ENCODE measurements at places on chromosomes 5 and 9.

DNA sequence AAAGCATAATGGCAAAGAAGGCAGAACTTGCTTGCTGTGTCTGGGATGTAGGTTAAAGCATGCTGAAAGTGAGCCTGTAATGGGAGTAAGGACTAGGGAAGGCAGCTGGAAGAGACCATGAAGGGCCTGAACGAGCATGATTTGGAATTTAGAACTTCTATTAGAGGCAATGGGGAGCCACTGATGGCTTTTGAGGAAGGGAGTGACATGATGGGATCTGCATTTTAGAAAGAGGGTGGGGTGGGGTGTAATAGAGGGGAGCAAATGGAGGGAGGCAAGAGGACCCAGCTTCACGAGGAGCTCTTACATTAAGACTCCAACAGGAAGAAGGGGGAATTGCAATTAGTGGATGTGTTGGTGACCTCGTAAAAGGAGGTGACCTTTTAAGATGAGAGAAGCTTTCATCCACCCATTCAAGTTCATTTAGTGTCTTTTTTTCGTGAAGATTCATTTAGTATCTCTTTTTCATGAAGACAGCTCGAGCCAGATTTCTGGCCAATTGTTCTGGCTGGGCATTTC lies 13.6 kb upstream of the GABRP start:
- DNase-seq, result no peak

GRCh38 chr5:71865665-71866320 lies 146.7 kb downstream of the CARTPT start:
- no peak for DNase-seq

DNA sequence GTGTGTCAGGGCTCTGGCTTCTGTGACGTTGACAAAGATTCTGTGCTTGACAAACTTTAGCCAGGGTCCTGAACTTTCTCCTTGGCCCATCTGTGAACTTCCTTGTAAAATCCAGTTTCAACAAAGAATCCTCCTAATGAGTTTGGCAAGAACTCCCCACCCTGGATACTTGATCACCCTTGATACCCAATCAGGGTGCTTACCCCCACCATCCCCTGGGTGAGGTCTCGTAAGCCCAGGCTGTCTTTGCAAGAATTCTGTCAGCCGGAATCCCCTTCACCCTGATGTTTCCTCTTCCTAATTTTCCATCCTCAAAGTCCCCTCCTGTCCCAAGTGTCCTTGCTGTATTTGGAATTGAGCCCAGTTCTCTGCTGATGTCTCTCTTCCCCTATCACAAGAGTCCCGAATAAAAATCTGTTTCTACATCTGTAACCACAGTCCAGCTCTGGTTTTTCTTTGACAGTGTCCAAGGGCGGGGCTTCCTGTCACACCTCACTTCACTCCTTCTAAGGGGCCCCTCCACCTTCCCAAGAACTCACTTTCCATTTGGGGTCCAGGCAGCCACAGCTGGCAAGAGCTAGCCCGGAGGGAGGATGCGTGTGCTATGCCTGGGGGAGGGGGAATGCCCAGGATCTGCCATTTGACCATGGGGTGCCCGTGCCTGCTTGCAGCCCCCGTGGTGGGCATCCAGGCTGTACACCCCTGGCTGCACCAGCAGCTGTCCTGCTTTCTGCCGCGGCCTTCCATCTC lies 2.7 kb upstream of the CARD19 start:
- DNase-seq, result no peak

- no peak for DNase-seq
Observed at GRCh38 chr9:137685035-137685740, 66.4 kb downstream of the EHMT1 start.

DNA sequence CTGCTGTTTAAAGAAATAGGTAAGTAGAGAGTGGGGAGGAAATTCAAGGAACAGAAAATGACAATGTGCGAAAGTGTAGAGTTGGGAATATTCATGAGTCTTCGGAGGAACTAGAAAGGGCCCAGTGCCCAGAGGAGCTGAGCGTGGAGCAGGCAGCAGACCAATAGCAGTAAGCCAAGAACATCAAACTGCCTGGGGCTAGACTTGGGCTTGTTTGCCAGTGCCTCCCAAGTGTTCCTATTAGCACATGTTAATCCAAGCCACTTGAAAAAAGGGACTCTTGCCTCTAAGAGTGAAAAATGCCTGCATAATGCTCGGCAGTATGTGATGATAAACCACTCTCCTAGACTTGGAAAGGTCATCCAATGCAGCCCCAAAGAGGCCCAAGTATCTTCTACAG lies 1.2 kb upstream of the TAL2 start:
- DNase-seq, result no peak

DNA sequence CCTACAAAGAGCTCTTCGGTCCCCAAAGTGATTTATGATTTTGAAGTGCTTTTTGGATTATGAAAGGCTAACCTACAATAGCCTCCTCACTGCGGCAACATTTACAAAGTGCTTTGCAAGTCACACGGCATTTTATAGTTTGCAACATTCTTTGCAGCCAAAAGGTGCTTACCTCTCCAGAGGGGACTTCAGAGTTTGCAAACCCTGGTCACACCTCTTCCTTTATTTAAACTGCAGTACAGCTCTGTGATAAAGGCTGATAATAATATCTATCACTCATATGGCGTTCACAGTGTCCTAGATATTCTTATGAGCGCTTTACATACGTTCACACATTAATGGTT lies 20.0 kb upstream of the CRB2 start:
- no peak for DNase-seq

DNA sequence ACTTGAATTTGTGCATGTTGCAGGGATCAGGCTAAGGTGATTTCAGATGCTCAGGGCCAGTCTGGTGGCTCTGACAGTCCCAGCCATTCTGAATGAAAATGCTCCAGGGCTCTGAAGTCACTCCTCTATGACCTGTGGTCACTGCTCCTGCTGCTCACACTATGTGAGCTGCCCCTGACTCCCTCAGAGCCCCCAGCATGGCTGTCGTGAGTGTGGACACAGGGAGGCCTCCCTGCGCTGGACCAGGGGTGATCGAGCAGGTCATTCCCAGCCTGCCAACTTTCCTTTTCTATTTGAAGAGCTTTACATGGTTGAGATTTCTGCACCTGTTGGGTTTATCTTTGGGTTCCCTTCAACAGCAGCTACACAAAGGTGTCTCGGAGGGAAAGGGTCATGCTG lies 74.5 kb downstream of the WNK2 start:
- no peak for DNase-seq

GRCh38 chr9:79233542-79233941 lies 338.2 kb upstream of the TLE4 start:
- no peak for DNase-seq

- DNase-seq, result no peak
Observed at GRCh38 chr5:150142959-150143349, 12.7 kb downstream of the PDGFRB start.

GRCh38 chr9:91905991-91906469 lies 44.0 kb downstream of the ROR2 start:
- peak; percentile 13 for DNase-seq

DNA sequence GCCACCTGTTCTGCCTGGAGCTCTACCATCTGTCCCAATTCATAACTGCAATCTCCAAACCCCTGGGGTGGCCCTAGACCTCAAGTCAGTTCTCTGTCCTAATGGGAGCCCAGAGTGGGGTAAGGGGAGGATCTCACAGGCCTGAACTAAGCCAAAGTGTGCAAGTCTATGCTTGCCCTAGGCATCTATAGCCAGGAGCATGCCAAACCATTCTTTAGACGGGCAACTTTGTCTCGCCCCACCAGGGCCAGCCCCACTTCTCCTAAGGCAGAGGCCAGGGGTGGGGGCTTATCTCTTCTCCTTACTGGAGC lies 3.3 kb downstream of the ACSL6 start:
- DNase-seq, result no peak

- no peak for DNase-seq
Observed at GRCh38 chr9:95268681-95269080, 48.8 kb downstream of the FANCC start.

- no peak for DNase-seq
Observed at GRCh38 chr9:18009902-18010301, 431.0 kb downstream of the SH3GL2 start.

GRCh38 chr5:163508753-163509152 lies 3.3 kb downstream of the MAT2B start:
- DNase-seq, result no peak

GRCh38 chr5:133840168-133840567 lies 128.3 kb downstream of the C5orf15 start:
- DNase-seq, result no peak

GRCh38 chr9:13372510-13372909 lies 93.0 kb upstream of the MPDZ start:
- DNase-seq, result no peak

- no peak for DNase-seq
Observed at GRCh38 chr5:1124205-1125029, 12.6 kb upstream of the SLC12A7 start.

DNA sequence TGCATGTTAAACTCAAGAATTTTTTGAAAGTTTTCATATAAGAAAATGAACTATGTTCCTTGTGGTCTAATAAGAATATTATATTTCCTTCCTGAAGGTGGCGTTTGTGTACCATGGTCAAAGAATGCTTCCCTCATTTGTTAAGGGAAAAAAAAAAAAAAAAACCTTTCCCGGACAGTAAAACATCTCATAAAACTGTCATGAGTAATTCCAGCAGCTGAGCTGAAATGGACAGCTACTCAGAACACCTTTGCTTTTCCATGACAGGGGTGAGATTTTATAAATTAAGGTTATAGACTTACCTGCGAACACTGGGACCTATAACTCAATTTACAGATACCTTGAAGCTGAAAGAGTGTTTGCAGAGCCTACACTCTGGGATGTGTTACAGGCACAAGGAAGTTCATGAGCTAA lies 113.2 kb upstream of the RANBP3L start:
- DNase-seq, result no peak

DNA sequence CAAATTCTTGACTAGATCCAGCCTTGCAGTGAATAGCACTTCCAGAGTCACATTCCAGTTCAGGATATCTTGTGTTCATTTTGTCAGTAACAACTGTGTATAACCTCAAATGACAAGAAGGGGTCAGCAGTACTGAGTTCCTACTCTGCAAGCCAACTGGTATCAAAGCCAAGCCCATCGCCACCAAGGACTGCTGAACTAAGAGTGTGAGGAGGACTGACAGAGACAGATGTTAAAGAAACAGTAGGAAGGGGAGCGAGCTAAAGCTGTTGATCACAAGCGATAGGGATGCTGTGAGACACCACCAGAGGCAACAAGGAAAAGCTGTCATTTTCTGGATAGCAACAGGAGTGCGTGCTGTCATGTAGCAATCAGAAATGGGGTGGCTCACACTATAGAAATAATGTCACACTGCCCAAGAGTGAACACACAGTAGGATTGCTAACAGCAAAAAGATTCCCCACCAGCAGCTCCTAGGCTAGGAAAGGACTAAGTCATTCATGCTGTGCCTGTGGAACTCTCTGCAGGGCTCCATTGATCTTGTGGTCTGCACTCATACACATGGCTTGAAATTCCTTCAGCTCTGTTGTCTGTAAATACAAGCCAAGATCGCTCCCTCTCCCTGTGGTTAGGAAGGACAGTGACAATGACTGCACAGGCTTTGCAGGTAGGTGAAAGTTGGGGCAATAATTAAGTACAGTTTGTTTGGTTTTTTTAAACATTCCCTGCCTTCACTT lies 658.6 kb downstream of the NR2F1-AS1 start:
- DNase-seq, result no peak

DNA sequence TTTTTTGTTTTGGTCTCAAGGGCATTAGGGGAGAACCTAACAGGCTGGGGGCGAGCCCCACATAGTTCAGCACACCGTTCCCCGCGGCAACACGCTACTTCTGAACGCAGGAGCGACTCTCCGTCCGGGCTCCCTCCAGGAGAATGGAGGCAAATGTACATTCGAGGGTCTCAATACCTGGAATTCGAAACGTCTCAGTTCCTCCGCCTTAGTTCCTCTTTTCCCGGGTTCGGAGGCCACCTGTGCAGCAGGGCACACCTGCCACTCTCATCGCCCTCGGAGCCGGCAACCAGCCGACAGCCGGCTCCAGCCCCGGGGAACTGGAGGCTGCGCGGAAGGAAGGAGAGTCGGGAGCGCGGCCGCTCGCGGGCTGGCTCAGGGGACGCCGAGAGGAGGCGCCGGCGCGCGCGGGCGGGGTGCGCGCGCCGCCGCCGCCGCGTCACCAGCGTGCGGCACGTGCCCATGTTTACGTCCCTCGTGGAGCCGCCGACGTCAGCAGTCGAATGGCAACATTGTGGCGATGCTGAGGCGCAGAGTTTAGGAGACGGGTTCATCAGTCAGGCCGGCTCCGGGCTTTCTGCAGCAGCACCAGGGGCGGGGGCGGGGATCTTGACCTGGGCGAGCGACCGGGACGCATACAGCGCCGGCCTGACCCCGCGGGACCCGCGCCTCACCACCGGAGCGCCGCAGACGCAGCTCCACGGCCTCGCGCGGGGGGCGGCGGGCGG lies at the start of gene JMY:
TSS of gene JMY (plus strand) at position 498 of the 728 bp plus-strand sequence. CDS start 520 bp downstream, outside the sequence.
- peak; percentile 74 for DNase-seq

DNA sequence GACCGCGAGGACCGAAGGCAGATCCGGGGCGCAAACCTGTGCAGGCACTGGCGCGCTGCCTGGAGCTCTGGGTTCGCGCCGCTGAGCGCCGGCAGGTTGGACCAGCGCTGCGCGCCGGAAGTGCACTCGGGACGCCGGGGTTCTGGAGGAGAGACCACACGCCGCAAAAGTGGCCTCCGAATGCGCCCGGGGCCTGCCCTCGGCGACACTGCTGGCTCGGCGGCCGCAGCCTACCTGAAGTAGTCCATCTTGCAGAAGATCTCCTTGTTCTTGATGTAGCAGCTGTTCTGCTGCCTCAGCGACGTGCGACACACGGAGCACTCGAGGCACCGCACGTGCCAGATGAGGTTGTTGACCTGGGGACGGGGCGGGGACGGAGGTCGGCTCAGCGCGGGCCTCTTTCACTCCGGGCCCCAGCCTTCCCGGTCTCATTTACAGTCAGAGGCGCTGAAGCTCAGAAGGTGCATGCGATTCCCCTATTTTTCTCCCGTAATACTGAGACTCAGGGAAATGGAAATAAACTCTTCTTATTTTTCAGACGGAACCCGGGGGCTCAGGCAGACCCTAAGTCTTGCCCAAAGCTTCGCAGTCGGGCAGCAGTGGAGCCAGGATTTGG lies 2.5 kb downstream of the LHX6 start:
- no peak for DNase-seq

DNA sequence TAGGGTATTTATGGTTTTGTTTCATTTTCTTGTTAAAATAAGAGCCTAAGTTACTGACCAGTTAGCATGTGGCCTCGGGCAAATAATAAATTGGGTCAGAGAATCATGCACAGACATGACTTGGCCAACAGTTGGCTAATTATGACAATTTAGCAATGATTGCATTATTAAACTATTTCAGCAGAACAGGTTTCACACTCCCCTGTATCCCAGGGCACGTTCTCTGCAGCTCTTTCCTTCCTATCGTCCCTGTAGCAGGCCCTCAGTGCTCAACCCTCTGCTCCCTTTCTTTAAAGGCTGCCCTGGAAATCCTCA lies 167.9 kb downstream of the TSSK1B start:
- no peak for DNase-seq

DNA sequence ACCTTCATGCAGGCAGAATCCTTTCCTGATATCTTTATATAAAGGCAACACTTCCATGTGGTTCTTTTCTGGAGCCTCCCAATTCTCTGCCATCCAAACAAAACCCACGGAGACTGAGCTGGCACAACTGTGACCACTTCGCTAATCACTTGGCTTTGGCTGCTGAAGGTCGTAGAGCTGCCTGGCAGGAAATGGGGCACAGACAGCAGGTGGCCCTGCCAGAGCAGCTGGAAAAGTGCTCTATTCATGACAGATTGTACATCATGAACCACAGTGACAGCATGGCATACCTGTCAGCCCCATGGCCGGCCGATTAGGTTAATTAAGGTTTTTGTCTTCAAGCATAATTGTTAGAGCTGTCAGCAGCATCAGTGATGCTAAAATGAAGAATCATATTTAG lies 141.9 kb upstream of the ANKRD55 start:
- no peak for DNase-seq

GRCh38 chr5:14331386-14331781 lies 188.2 kb downstream of the TRIO start:
- no peak for DNase-seq

- no peak for DNase-seq
Observed at GRCh38 chr5:6710070-6710469, 3.2 kb upstream of the TENT4A start.
